Hepatocyte (in vitro differentiated cells): ENCODE measurements at places on chromosomes 6 and 20. TPM values are rescaled to one million over a fixed set of nuclear protein-coding genes. Genes with fewer than 3 reads are reported as not detected.

AFG1L gene
- 9.7 and 9.9 TPM in 2 replicates for total RNA-seq

GRCh38 chr6:39173270-39173669 is 56.0 kb downstream of the KCNK5 start:
- H3K4me1 ChIP-seq: no peaks in the 10 kb centered on the region
- no peaks in the 10 kb centered on the region for H3K36me3 ChIP-seq
- no peak overlapping the region for H3K27ac ChIP-seq
- DNase-seq: no peak
- no peak overlapping the region for H3K4me3 ChIP-seq

DNA sequence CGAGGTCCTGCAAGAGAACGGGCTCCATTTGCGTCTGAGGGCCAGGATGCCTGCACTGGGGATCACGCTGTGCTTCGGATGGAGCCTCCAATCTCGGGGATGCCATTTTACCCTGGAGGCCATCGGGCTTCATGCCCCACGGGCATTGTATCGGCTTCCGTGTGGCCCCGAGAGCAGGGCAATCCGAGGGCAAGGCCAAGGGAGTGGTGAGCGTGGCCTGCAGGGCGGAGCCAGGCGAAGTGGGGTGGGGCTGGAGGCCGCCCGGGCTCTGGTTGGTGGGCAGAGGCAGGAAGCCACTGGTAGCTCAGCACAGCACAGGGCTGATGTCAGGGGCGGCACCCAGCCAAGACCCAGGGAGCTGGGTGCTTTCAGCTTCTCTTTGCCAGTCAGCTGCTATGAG is 57.5 kb upstream of the BHLHE23 start:
- no peak overlapping the region for H3K27ac ChIP-seq
- no peaks in the 10 kb centered on the region for H3K4me1 ChIP-seq
- no peak for DNase-seq
- H3K27me3 ChIP-seq: peaks cover 1% of the 10 kb centered on the region
- no peaks in the 10 kb centered on the region for H3K36me3 ChIP-seq

DNA sequence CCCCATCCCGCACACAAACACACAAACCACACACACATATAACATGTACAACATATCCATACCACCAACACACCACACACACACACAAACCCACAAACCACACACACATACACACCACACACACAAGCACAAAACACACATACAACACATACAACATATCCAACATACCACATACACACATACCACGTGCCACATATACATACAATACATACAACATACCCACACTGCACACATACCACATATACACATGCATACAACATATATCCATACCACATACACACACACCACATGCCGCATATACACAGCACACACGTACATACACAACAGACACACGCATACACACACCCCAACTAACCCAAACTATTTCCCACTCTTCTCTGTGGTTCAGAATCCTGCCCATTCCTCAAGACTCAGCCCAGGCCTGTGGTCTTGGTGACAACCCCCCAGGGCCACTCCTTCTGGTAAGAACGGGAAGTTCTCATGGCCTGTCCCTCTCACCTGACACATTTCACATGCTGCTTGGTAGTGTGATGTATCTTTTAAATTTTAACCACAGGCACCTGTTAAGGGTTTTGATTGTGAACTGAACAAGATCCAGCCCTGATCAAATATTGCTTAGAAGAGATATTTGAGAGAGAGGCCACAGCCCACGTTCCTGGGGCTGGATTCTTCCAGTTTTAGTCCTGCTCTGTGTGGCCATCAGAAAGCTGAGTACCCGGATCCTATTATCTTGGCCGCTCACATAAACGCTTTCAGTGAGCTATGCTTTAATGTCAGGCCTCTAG is 55.9 kb upstream of the KCNK16 start:
- peaks cover 16% of the 10 kb centered on the region for H3K4me1 ChIP-seq
- H3K36me3 ChIP-seq: no peaks in the 10 kb centered on the region
- peaks cover 5% of the 10 kb centered on the region for H3K27me3 ChIP-seq
- no peak for DNase-seq
- no peak overlapping the region for H3K4me3 ChIP-seq

GRCh38 chr6:163416557-163417253 is 2.2 kb downstream of the QKI start:
- no peaks in the 10 kb centered on the region for H3K27me3 ChIP-seq
- peak overlapping the region; percentile 96 for H3K27ac ChIP-seq
- H3K4me3 ChIP-seq: peak overlapping the region; percentile 97
- peaks cover 15% of the 10 kb centered on the region for H3K4me1 ChIP-seq
- peak; percentile 81 for DNase-seq

GRCh38 chr20:906001-906520 is 10.1 kb downstream of the ANGPT4 start:
- DNase-seq: no peak
- no peaks in the 10 kb centered on the region for H3K27me3 ChIP-seq
- H3K4me3 ChIP-seq: no peak overlapping the region
- no peaks in the 10 kb centered on the region for H3K36me3 ChIP-seq

DNA sequence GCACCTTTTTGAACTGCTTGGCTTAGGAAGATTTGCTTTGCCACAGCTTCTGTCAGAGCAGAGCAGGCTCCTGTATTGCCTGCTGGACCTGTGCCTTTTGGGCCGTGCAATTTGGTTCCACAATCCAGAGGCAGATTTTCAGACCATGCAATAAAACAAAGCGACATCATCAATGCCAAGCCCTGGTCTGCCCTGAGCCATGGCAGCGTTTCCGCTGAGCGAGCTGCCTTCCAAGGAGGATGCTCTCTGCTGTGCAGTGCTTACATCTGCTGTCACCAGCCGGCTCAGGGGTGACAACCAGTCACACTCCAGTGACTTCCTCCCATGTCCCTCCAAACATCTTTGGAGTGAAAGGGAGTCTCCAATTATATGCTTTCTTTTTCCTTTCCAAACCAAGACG is 282.2 kb downstream of the CDH26 start:
- no peak overlapping the region for H3K4me3 ChIP-seq
- H3K4me1 ChIP-seq: no peaks in the 10 kb centered on the region

SLC17A9 gene
- 17.3 and 26.9 TPM in 2 replicates for total RNA-seq

EPB41L1 gene
- 32.6 and 36.4 TPM in 2 replicates for total RNA-seq

LRRC73 gene
- 0.28 TPM in 1 of 2 replicates, not detected in the other for total RNA-seq

COL20A1 gene
- total RNA-seq: not detected in 2 replicates

DNA sequence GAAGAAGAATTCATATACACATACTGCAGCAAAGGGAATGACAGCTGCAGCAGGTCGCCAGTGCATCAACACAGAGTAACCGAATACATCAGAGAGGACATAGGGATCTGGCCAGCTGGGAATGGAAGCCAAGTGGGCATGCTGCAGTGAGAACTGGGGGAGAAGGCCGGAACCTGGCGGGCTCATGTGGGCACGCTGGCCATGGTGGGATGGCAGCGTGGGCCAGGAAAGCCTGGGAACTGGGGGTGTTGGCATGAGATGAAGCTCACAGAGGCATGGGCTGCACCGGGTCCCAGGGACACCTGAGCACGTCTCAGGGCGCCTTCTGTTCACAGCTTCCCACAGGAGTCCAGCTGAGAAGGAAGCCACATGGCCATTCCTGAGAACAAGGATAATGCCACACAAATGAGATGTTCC is 139.5 kb upstream of the AGPAT4 start:
- no peak overlapping the region for H3K27ac ChIP-seq
- DNase-seq: no peak
- peaks cover 8% of the 10 kb centered on the region for H3K4me1 ChIP-seq

DNA sequence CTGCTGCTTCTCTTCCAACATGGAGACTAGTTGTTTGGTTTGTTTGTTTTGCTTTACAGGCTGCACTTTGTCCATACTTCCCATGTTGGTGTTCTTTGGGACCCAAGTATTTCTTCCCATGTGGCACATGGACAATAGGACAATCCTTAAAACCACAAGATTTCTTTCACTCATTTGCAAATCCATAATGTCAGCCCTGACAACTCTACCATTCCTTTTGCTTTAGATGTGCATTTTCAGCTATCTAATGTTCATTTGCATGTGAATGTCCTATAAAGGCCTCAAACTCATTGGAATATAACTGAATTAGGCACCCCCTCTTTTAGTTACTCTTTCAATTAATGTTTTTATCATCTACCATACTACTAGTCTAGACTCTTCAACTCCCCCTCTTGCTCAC is 16.7 kb downstream of the THEMIS start:
- DNase-seq: no peak
- H3K27ac ChIP-seq: no peak overlapping the region
- H3K4me3 ChIP-seq: no peak overlapping the region

SPATA2 gene
- 4.9 and 5.9 TPM in 2 replicates for total RNA-seq

DNA sequence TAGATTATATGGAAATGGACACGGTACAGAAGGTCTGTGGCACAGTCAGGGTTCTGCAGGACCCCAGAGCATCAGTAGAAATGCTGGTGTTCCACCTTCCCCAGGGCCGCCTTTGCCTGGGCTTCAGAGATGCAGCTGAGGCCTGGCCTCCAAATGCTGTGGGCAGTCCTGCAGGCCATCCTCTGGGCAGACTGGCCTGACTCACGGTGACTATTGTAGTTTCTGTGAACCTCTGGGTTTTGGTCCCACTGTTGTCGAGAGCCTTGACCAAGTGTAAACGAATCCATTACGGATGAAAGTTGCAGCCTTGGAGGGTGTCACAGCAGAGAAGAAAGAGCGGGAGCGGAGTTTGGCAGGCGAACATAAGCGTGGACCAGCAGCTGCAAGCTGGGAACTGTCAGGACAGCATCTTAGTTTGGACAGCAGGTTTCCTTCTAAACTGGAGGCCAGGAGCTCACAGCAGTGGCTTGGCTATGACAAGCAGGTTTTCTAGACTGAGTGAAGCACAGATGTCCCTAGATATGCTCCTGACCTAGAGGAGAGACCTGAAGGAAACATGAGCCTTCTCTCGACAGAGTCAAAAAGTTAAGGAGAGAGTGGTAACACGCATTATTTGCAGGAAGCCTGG is 46.2 kb upstream of the BCLAF1 start:
- H3K4me3 ChIP-seq: no peak overlapping the region
- no peaks in the 10 kb centered on the region for H3K27me3 ChIP-seq
- no peaks in the 10 kb centered on the region for H3K36me3 ChIP-seq
- H3K4me1 ChIP-seq: no peaks in the 10 kb centered on the region

- H3K4me3 ChIP-seq: no peak overlapping the region
- peak; percentile 65 for DNase-seq
- H3K4me1 ChIP-seq: peaks cover 21% of the 10 kb centered on the region
- no peaks in the 10 kb centered on the region for H3K27me3 ChIP-seq
Measured at GRCh38 chr20:19737025-19737424, 21.0 kb upstream of the RIN2 start.

DNA sequence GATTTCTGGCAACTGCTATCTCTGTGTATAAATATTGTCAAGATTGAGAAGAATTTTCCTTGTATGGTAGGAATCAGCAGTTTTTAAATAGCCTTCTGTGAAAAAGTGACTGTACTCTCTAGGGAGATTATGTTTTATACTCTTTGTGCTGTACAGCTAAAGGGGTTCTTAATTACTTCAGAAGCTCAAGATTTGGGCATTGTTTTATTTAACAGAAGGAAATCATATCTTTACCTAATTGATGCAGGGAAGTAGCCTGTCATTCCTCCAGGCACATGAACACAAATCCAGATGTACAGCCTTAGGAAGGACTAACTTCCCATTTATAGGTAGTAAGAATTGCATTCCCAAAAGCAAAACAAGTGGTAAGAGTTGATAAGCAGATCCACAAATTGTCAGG is 1.3 kb downstream of the CALHM5 start:
- H3K36me3 ChIP-seq: no peaks in the 10 kb centered on the region
- peak overlapping the region; percentile 5 for H3K4me3 ChIP-seq
- no peaks in the 10 kb centered on the region for H3K27me3 ChIP-seq
- no peak for DNase-seq
- no peaks in the 10 kb centered on the region for H3K4me1 ChIP-seq

SEL1L2 gene
- total RNA-seq: not detected in 2 replicates
